ENCODE measurements at places on chromosomes 11 and 22.

GRCh38 chr22:21681566-21682370 lies 16.0 kb downstream of the PPIL2 start:
- no peak for DNase-seq

- no peak for DNase-seq
These were observed 4.8 kb downstream of the SELENOM start for GRCh38 chr22:31102441-31103081.

- no peak for DNase-seq
These were observed 2.2 kb upstream of the CD151 start for GRCh38 chr11:830295-831117.

GRCh38 chr11:69802590-69802989 lies 16.6 kb downstream of the FGF3 start:
- DNase-seq: no peak

DNA sequence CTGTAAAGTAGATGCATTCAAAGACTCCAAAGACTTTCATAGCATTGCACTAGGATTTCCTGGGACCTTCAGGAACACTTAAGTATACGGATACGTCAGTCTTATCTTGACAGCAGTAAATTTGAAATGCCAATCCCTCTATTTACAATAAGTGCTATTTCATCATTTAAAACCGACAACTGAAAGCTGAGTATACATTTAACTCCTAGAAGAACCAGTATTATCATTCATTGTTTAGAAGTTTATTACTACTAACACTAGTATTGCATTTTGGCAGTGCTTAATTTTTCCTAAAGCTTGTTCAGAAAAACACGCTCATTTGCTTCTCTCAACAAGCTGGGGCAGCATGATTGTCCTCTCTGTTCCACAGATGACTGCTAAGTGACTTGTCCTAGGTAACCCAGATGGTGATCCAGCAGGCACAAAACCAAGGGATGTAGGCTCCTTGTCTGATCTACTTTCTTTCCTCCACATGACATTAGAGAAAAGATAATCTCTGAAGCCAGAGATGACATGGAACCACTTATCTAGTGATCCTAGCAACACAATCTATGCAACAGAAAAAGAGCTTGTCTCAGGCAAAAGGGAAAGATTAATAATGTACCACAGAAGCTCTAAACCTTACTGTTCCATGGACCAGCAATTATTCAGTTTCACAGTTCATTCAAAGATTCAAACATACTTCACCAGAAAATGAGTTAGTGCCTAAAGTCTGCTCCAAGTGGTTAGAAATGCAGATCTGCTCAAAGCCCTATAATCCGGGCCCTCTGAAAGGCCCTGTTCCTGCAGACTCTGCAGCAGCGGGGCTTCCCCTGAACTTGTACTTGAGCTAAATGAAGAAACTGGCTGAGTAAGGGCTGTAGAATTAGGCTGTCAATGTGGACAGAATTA lies 5.2 kb downstream of the MAML2 start:
- no peak for DNase-seq

Data from cortex of kidney (tissue), 1 donor.